ENCODE measurements at places on chromosomes 5 and 9.

DNA sequence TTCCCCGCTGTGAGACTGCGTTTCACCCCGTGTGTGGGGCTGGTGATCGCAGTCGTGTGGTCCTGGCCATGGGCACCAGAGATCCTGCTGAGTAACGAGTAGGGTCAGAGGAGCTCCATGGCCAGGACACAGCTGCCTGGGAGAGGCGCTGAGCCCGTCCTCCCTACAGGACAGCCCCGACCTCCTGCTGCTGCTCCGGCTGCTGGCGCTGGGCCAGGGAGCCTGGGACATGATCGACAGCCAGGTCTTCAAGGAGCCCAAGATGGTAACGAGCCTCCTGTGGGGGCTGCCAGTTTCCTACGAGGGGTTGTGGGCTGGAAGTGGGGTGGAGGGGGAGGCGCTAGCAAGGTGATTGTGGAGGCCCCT, 11.0 kb downstream of the NELFB start:
- DNase-seq = no peak

GRCh38 chr5:87539839-87540238, 127.1 kb upstream of the CCNH start:
- no peak for DNase-seq

- DNase-seq = no peak
Observed at GRCh38 chr5:127838661-127839060, 135.5 kb downstream of the CCDC192 start.

DNA sequence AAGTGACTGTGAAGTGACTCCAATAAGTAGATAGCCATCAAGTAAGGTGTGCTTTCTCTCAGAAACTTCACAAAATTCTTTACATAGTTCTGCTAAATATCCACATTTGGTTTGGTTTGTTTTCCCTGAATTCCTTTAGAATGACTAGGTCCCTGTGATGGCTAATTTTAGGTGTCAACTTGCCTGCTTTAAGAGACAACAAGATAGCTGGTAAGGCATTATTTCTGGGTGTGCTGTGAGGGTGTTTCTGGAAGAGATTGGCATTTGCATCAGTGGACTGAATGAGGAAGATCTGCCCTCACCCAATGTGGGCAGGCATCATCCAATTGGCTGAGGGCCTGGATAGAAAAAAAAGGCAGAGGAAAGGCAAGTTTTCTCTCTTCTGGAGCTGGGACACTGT, 8.3 kb upstream of the PTBP3 start:
- DNase-seq = no peak

- no peak for DNase-seq
Observed at GRCh38 chr9:133357656-133358055, 1.3 kb downstream of the SURF2 start.

DNA sequence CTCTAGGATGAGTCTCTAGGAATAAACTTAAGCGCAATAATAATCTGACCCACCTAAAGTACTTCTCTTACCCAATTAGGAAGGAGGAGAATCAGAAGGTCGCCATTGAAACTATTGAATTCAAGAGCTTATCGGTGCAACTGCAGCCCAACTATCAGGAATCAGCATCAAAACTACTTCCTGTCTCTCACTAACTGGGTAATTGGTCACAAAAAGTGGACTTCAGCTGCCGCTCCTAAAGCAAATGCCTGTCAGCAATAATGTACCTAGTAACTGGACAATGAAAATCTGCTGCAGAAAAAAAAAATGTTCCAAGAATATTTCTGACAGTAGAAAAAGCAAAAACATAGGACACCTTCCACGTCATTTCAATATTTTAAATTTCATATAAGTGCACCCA, 3.3 kb downstream of the OR1L8 start:
- DNase-seq = no peak

- DNase-seq = no peak
Observed at GRCh38 chr9:135281791-135282737, 194.6 kb downstream of the OLFM1 start.

- no peak for DNase-seq
Observed at GRCh38 chr9:93525476-93525875, 50.9 kb upstream of the PHF2 start.

DNA sequence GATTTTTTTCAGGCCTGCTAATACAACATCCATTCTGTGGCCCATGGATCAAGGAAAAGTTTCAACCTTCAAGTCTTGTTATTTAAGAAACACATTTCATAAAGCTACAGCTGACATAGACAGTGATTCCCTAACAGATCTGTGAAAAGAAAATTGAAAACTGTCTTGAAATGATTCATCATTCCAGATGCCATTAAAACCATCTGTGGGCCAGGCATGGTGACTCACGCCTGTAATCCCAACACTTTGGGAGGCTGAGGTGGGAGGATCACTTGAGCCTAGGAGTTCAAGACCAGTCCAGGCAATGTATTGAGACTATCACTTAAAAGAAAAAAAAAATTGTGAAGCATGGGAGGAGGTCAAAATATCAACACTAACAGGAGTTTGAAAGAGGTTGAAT, 6.0 kb downstream of the RAPGEF6 start:
- no peak for DNase-seq

- no peak for DNase-seq
Observed at GRCh38 chr5:92687821-92688722, 892.9 kb downstream of the NR2F1-AS1 start.

DNA sequence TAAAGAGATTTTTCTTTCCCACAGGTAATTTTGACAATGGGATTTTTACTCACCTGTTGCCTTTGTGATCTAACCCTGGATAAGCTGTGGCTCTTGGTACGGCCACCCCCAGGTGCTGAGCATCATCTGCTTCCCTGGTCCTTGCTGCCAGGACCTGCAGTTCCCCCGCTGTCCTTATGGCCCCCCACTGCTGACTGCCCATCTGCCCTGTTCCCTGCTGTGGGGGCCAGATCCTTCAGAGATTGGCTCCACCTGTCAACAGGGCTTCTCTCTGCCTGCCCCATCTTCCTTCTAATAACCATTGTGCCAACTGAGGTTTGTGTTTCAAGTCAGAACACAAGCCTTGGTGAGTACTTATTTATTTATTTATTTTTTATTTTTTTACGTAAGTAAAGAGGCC, 183.3 kb downstream of the MAPKAP1 start:
- DNase-seq = no peak

GRCh38 chr9:106283769-106284168, 579.2 kb upstream of the ZNF462 start:
- DNase-seq = no peak
